ENCODE measurements at places on chromosomes 11 and 22.

DNA sequence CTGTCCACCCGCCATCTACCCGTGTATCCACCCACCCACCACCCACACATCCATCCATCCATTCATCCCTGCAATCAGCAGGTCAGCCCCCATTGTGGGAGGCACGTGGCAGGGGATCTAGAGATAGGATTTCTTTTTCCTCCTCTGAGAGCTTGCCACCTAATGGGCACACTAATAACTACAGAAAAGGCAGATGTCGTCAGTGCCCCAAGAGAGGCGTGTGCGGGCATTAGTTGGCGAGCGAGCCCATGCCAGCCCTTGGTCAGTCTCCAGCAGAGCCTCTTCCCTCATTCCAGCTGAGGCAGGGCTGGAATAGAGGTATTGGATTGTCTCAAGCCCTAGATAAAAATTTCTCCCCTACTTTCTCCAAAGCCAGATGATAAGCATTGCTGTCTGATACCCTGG, 9.7 kb downstream of the USP2 start:
- DNase-seq = no peak

- no peak for DNase-seq
Measured at GRCh38 chr22:49305214-49305965, 522.3 kb downstream of the BRD1 start.

DNA sequence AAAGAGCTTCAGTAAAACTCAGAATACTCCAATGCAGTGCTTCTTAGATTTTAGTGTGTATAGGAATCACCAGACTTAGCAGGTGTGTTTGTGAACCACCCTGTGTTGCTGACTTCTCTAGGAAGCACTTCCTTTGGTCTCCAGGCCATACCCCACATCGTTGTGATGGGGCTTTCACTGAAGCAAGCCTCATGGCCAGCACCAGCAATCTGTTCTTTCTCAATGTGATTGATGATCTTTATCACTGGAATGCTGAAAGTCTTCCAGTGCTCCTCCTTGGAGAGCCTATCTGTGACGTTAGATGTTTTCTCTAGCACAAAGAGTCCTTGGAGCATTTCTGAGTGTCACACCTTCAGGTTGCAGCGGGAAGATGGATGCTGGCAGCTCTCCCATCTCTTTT, 280.5 kb downstream of the DDX10 start:
- no peak for DNase-seq

- no peak for DNase-seq
Measured at GRCh38 chr11:120215634-120216033, 4.8 kb downstream of the OAF start.

DNA sequence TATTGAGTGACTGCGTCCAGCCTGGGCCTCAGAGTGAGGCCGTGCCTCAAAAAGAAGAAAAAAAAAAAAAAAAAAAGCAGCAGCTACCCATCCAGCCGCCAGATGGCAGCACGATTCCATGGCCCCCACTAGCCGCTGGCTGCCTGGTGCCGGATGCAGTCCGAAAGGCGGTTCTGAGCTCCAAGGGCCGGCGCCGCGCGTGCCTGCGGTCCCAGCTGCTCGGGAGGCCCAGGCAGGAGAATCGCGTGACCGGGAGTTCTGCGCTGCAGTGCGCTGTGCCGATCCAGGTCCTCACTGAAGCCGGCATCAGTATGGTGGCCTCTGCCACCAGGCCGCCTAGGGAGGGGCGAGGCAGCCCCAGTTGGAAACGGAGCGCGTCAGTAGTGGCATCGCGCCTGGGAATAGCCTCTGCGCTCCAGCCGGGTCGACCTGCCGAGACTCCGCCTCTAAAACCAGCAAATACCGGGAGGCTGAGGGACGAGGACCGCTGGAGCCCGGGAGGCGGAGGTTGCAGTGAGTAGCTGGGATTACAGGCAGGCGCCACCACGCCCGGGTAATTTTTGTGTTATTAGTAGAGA, 19.3 kb downstream of the SCARF2 start:
- peak; percentile 36 for DNase-seq

DNA sequence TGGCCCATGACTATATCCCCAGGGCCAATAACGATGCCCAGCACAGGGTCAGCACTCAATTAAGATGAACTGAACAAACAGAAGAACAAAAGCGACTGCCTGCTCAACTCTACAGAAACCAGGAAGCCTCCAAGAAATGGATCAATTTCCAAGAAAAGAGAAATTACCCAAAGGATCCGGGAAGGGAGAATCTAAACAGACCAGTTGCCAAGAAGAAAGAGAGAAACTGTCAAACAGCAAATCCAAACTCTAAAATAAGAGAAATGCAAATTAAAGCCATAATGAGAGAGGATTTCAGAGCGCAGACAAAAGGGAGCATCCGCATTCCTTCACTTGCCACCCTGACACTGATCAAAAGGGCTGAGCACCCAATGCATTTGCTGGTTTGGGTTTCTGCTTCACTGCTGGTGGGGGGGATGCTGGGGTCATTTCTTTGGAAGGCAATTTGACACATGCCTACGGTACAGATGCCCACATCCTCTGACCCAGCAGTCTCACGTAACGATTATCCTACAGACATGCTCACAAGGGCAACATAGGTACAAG, 37.7 kb upstream of the RFPL3 start:
- DNase-seq = no peak

GRCh38 chr22:50174382-50175190, 4.1 kb downstream of the PANX2 start:
- DNase-seq = no peak

DNA sequence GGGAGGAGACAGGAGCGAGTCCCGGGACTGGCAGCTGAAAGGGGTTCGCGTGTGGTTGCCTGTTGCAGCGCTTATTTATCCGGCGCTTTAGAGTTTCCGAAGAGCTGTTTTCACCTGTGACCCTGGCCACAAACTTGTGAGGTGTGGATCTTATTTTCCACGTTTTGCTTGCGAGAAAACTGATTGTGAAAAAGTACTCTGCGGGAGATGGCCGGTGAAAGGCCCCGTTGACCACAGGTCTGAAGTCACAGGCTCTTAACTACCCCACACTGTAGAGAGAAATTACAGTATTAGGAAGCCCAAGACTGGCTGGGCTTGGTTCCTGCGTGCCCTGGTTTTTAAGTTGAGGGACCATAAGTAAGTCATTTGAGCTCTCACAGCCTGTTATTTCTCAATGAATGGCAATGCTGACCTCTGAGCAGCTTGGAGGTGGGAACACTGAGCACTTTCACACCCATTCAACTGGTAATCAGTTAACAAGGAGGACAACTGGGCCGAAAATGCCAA, 379 bp upstream of the RAB38 start:
- DNase-seq = no peak

DNA sequence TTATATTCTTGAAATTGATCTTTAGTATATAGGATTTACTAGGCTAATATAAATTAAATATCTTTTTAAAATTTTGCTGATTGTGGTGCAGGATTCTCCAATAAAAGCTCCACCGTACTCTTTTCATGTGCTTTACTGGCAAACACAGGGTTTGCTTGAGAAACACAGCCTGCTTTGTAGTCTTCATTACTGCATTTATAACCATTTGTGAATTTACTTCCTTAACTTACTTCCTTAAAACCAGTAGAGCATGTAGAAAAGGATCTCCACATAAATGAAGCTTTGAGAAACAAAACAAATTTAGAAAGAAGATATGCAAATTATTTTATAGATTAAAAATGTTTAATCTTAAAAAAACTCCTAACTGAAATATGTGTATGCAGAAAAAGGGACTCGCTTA, 28.8 kb downstream of the SWAP70 start:
- DNase-seq = no peak

DNA sequence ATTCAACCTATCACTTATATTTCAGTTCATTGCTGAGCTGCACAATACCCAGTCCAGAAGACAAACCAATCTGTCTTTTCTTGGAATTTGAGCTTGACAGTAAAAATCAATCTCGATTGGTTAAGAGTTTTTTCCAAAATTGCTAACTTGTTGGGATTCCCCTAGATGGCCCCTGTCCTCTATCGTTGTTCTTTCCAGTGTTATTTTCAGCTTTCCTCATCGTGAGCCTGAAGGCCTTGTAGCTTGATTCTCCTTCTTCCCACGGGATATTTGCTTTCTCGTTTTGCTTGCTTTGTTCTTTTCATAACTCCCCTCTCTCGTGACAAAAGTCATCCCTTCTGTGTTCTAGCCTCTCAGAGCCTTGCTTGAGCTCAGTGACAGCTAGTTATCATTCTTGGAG, 3.1 kb downstream of the OR8B8 start:
- DNase-seq = no peak

DNA sequence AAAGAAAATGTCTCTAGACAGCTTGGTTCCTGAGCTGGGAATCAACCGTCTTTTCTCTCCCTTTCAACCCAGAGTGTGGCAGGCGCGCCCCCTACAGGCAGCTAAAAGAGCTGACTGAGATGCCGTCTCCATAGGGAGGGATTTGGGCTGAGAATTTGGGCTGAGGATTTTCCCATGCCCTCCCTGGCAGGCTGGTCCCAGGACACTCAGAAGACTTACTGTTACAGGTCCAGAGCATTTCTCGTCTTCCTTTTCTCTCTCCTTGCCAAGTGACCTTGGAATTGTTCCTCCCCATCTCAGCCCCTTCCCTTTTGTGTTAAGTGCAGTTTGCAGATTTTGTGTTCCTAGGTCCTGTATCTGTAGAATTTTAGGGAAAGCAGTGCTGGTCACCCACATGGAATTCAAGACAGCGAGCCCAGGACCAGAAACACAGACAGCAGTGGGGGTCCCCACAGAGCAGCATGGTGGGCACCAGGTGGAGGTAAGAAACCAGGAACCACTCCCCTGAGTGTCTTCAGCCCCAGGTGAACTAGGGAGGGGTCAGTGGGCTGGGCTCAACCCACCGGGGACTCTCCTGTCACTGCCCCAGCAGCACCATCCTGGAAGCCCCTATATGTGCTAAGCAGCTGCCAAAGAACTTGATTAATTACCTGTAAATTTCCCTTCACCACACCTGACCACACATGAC, 9.9 kb upstream of the IGLL5 start:
- DNase-seq = peak; percentile 52

Measured in stimulated activated CD8-positive, alpha-beta memory T cell treated with anti-CD3 and anti-CD28 coated beads, Interleukin-7, amount 100 ng/mL, for 4 hours (primary cell).